ENCODE measurements at places on chromosomes 7 and 10.
A peak's percentile ranks its signal among the peaks of the same experiment; 100 is the strongest.

- no peak overlapping the region for H3K4me3 ChIP-seq
- no peaks in the 10 kb centered on the region for H3K27me3 ChIP-seq
- DNase-seq = no peak
- H3K27ac ChIP-seq = no peak overlapping the region
- no peaks in the 10 kb centered on the region for H3K4me1 ChIP-seq
These were observed 23.4 kb downstream of the ESYT2 start for GRCh38 chr7:158805937-158806336.

- no peak overlapping the region for H3K27ac ChIP-seq
- DNase-seq = no peak
- H3K27me3 ChIP-seq = no peaks in the 10 kb centered on the region
- H3K4me3 ChIP-seq = no peak overlapping the region
- H3K4me1 ChIP-seq = no peaks in the 10 kb centered on the region
- no peaks in the 10 kb centered on the region for H3K36me3 ChIP-seq
These were observed 115.7 kb downstream of the TPK1 start for GRCh38 chr7:144720149-144720548.

- H3K27me3 ChIP-seq = no peaks in the 10 kb centered on the region
- H3K4me1 ChIP-seq = peaks cover 14% of the 10 kb centered on the region
- peak overlapping the region; percentile 35 for H3K27ac ChIP-seq
These were observed 624 bp upstream of the CEP55 start for GRCh38 chr10:93495654-93496321.

DNA sequence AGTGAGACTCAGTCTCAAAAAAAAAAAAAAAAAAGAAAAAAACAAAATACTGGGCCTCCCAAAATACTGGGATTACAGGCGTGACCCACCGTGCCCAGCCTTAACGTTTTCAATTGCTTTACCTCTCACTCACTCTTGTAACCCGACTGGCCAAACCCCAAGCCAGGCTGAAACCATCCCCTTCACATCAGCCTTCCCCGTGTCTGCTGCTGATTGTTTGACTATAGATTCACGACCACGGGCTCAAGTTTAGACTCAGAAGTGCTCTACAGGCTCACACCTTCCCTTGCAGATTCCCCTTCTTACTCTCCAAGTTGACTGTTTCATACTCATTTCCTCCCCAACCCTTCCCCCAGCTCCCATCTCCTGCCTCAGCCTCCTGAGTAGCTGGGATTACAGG is 22.3 kb downstream of the TYW1 start:
- no peak overlapping the region for H3K4me3 ChIP-seq
- peaks cover 97% of the 10 kb centered on the region for H3K36me3 ChIP-seq
- no peak for DNase-seq
- no peaks in the 10 kb centered on the region for H3K4me1 ChIP-seq
- H3K27ac ChIP-seq = no peak overlapping the region
